Ovary (tissue), 10 donors: ENCODE measurements at places on chromosomes 2 and 18. TPM values are rescaled to one million over a fixed set of nuclear protein-coding genes. Genes with fewer than 3 reads are reported as not detected.

The UGGT1 gene
- total RNA-seq, result 18.2 TPM

The CDK5R2 gene
- not detected for total RNA-seq

The MYL1 gene
- not detected for total RNA-seq

The NOSTRIN gene
- total RNA-seq, result 19.7 TPM

The DPP4 gene
- total RNA-seq, result 2.8 TPM

The ASAP2 gene
- total RNA-seq, result 15.3 TPM

The DNAJC5G gene
- total RNA-seq, result not detected

The REG3A gene
- not detected for total RNA-seq

The IGFBP2 gene
- total RNA-seq, result 117 TPM

The AGAP1 gene
- 32.2 TPM for total RNA-seq

The OSBPL6 gene
- 2.8 TPM for total RNA-seq

The NCKAP1 gene
- total RNA-seq, result 120 TPM

The SOCS6 gene
- 17.7 TPM for total RNA-seq

The ZNF2 gene
- total RNA-seq, result 5.5 TPM

The SKOR2 gene
- not detected for total RNA-seq
